ENCODE measurements at places on chromosomes 6 and 20.

DNA sequence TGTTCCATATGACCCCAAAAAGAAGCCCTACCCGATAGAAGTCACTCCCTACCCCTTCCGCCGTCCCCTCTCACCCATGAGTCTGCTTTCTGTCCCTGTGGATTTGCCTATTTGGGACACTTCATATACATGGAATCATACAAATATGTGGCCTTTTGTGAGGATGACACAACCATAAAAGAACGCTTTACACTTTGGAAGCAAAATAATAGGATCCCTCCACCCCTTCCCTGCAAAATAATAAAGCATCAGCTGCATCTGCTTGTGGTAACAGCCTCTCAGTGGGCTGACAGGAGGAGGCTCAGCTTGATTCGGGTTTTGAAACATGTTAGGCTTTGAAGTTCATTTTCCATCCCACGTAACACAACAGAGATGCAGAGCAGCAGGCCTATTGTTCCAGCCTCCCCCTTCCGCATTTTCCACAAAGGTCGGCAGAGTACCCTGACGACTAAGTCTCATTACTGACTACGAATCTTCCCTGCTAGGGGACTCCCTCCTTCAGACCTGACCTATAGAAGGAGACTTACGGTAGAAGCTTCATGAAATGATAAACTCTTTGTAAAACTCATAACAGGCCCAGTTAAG, 99.1 kb downstream of the ALDH8A1 start:
- H3K4me3 ChIP-seq: no peak overlapping the region
- no peak for DNase-seq
- no peaks in the 10 kb centered on the region for H3K4me1 ChIP-seq
- H3K36me3 ChIP-seq: no peaks in the 10 kb centered on the region
- H3K27ac ChIP-seq: no peak overlapping the region

DNA sequence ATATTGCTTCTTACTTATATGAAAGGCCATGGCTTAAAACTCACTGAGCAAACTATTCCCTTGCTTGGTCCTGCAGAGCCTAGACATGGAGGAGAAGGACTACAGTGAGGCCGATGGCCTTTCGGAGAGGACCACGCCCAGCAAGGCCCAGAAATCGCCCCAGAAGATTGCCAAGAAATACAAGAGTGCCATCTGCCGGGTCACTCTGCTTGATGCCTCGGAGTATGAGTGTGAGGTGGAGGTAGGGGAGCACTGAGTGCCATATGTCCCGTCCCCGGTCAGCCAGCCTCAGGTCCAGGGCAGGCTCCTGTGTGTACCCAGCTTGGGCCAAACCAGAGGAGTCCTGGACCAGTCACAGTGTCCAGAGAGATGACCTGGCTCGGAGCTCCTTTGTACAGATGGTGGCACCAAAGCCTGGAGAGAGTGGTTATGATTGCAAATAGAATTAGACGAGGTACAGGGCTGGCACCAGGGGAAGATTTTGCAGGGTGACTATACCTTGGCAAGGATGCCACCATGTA, 21.0 kb downstream of the EPB41L1 start:
- H3K4me3 ChIP-seq: no peak overlapping the region
- peaks cover 62% of the 10 kb centered on the region for H3K27me3 ChIP-seq
- no peak for DNase-seq
- no peak overlapping the region for H3K27ac ChIP-seq

DNA sequence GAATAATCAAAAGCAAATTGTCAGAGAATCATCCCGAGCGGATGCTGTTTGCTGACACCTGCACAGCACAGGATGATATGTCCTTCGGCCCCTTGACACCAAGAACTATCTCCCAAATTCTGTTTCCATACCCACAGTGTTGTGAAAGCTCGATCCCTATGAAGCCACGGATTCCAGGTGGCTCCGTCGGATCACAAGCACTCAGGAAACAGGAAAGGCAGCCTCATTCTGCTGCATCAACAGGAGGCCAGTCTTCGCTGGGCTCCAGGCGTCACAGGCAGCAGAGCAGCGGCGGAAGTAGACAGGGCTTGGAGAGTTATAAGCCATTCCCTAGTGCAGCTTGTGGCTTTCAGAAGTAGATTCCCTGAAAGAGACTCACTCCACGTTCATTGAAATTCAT, 342.3 kb downstream of the C6orf118 start:
- H3K27ac ChIP-seq: no peak overlapping the region
- no peaks in the 10 kb centered on the region for H3K4me1 ChIP-seq
- H3K27me3 ChIP-seq: no peaks in the 10 kb centered on the region
- no peak for DNase-seq
- no peaks in the 10 kb centered on the region for H3K36me3 ChIP-seq

DNA sequence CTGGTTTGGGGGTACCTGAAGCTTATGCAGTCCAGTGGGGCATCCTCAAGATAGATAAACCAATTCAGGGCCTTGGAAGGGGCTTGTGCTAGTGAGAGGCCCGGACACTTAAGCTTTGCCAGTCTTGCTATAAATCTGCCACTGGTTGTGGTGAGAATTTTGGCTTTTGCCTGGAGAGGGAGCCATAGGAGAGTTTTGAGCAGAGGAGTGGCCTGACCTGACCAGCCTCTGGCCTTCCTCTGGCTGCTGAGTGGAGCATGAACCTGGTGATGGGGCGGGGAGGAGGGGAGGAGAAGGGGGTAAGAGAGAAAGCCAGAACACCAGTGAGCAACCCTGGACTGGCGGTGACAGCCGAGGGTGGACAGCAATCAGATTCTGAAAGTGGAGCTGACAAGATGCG, 7.1 kb downstream of the TMEM74B start:
- peaks cover 9% of the 10 kb centered on the region for H3K27me3 ChIP-seq
- DNase-seq: no peak
- no peak overlapping the region for H3K27ac ChIP-seq
- H3K36me3 ChIP-seq: peaks cover 5% of the 10 kb centered on the region

DNA sequence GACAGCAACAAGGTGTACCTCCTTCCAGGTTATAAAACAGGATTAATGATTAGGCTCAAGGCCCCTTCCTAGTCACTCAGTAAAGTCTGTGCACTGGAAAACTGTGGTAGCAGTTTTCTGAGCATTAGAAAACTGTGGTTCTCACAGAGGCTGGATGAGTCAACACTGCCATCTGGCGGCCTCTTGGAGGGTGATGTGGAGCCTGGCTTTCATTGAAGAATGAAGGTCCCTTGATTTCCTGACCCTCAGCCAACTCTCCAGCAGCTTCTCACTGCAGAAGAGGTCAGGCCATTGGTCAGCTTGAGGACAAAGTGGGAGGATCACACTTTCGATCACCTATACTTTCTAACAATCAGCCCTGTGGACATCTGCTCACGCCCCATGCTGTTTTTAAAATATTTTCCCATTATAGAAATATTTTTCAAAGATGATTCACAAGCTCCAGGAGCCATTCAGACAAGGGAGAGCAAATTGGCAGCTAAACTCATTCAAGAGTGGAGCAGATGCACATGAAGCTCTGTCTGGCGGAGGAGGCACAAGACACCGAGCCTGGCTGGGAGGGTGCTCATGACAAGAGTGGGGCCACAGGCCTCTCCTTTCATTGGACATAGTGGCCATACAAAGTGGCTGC, 23.2 kb downstream of the PSMB1 start:
- no peaks in the 10 kb centered on the region for H3K27me3 ChIP-seq
- H3K4me3 ChIP-seq: no peak overlapping the region
- no peaks in the 10 kb centered on the region for H3K4me1 ChIP-seq
- DNase-seq: peak; percentile 56
- H3K27ac ChIP-seq: no peak overlapping the region

All from effector memory CD8-positive, alpha-beta T cell (primary cell).